Neural crest cell (in vitro differentiated cells): ENCODE measurements at places on chromosomes 13 and 19.

DNA sequence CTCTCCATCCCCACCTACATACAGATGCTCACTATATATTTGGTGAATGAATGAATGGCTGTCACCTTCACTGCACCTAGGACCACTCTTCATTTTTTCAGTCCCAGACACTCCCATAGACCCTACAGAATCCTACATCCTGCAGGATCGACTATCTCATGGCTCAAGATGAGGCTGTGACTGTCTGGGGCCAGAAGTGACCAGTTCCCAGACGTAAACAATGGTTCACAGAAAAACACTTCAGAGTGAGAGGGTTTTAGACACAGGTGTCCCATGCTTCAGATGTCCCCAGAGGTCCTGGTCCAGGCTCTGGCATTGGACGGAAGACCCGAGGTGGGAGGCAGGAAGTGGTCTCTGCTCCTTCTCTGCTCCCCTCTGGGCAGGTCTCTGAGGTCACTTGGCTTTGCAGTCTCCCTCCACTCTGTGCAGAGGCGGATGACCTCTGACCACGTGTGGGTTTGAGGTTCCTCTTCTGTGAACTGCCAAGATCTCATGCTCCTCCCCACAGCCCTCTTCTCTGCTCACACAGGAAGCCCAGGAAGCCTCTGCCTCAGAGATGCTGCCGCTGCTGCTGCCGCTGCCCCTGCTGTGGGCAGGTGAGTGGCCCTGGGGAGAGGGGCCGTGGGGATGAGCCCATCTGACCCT, 24.9 kb downstream of the SIGLEC7 start:
- no peak for DNase-seq

- DNase-seq = no peak
Observed at GRCh38 chr19:497491-497868, 1.2 kb downstream of the MADCAM1 start.

DNA sequence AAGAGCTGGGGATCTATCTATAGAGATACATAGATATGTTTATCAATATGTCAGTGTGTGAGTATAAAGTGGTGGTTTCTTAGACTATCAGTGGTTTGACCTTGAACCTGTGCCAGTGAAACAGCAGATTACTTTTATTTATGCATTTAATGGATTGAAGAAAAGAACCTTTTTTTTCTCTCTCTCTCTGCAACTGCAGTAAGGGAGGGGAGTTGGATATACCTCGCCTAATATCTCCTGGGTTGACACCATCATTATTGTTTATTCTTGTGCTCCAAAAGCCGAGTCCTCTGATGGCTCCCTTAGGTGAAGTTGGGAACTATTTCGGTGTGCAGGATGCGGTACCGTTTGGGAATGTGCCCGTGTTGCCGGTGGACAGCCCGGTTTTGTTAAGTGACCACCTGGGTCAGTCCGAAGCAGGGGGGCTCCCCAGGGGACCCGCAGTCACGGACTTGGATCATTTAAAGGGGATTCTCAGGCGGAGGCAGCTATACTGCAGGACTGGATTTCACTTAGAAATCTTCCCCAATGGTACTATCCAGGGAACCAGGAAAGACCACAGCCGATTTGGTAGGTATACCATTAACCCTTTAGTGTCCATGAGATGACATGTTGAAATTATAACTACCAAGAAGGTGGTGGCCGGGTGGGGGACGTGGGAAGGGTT, 880 bp downstream of the FGF9 start:
- no peak for DNase-seq

DNA sequence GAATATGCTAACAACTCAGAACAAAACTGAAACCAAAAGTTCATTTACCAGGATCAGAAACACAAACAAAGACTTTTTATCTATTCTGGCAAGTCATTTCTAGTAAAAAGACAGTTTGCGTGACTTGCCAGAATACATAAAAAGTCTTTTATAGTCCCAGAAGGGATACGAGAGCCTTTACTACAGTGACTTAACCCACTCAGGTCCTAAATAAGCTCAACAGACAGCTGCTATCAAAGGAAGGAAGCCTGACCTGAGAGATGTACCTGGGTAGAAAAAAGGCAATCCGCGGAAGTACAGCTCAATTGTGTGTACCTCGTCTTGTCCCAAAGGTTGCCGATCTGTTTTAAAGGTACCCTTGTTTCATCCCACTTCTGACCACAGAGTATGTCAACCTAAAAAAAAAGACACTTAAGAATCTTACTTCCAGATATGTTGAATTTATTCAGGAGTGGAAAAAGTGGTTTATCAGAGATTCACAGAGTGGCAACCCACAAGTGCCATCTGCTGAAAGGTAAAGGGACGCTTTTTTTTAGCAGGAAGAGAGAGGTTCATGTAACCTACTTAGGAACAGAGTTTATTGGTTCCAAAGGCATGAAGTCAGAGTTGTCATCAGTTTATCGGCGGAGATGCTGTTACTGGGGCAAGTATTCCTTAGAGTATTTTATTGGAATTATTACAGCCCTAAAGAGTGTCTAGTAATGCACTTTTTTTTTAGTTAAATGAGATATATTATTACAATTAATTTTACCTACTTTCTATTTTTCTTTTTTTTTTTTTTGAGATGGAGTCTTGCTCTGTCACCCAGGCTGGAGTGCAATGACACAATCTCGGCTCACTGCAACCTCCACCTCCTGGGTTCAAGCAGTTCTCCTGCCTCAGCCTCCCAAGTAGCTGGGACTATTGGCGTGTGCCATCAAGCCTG, 69.7 kb upstream of the C1QTNF9B start:
- no peak for DNase-seq

GRCh38 chr13:30763786-30764413, 28.6 kb downstream of the ALOX5AP start:
- no peak for DNase-seq

DNA sequence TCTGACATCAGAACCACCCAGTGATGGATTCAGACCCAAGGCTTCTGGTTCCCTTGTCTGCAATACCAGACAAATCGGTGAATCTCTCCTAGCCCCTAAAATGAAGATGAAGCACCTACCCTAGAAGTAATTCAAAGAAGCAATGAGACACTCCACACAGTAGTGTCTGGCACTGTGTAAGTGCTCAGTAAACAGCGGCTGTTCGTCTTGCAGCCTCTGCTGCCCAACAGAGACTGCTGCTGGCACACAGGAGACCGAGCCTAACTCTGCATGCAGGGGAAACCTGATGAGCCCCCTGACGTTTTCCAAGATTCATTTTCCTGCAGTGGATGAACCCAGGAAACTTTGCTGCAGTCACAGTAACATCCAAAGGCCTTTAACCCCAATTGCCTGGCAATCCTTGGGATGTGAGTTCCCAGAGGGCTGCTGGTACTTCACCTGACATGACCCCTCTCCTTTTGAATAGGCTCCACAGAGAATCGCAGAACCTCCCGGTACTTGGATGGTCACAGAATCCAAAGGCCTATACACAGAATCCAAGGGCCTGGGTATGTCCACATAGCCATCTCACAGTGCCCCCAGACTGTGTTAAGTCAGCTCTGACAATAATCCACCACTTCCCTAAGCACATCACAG, 6.7 kb downstream of the MED26 start:
- no peak for DNase-seq

GRCh38 chr19:50365434-50366306, at the start of gene NAPSA:
TSS of gene NAPSA (minus strand) at chr19:50365639. CDS start at chr19:50365621, 18 bp downstream.
- DNase-seq = no peak

DNA sequence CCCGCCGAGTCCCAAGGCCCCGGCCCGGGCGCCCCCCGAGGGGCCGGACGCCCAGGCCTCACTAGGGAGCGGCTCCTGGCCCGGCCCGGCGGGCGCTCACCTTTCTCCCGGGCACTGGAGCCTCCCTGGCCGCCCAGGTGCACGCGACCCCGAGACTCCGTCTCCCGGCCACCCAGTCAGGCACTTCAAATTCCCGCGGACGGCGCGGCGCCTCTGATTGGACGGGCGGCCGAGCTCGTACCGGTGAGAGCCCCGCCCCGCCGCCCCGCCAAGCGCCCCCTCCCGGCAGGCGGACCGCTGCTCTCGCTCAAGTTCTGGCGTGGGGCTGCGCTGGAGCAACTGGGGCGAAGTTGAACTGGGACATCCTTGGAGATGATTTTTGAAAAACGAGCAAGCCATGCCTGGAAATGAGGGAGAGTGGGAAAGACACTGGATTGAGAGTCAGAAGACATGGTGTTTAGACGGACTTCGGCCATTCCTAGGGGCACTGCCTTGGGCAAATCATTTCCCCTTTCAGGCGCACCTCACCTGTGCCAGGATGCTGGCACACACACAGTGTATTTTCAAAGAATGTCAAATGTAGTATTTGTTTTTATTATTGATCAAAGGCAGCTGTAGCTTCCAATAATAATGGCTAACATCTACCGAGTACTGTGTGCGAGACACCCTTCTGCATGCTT, 485.3 kb downstream of the UQCRFS1 start:
- no peak for DNase-seq

- no peak for DNase-seq
Observed at GRCh38 chr13:88707646-88708045, 1036.5 kb downstream of the SLITRK5 start.

- DNase-seq = no peak
Observed at GRCh38 chr19:3818466-3818865, 32.3 kb upstream of the MATK start.

DNA sequence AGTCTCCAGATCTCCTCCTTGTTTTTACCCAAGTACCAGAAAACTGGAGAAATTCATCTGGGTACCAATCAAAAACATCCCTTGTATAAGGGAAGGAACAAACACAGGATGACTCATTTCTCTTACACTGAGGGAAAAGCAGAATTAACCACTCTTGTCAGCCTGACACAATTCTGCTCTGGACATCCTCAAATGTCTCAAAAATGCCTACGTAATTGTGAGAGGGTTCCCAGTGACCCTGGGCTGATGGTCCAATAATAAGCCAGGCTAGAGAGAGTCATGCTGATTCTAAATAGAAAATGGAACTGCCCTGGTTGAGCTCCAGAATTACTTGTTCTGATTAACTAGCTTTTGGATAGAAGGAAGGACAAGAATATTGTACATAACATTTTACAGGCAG, 14.5 kb downstream of the ZNF708 start:
- DNase-seq = no peak

- peak; percentile 30 for DNase-seq
Observed at GRCh38 chr19:15629003-15629880, 11.5 kb upstream of the CYP4F3 start.

DNA sequence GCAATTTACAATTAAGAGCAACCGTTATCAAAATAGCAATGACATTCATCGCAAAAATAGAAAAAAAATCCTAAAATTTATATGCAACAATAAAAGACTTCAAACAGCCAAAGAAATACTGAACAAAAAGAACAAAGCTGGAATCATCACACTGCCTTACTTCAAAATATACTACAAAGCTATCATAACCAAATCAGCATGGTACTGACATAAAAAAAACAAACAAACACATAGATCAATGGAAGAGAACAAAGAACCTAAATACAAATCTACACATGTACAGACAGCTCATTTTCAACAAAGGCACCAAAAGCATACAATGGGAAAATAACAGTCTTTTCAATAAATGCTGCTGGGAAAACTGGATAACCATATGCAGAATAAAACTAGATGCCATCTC, 6.4 kb downstream of the ZNF562 start:
- DNase-seq = no peak

DNA sequence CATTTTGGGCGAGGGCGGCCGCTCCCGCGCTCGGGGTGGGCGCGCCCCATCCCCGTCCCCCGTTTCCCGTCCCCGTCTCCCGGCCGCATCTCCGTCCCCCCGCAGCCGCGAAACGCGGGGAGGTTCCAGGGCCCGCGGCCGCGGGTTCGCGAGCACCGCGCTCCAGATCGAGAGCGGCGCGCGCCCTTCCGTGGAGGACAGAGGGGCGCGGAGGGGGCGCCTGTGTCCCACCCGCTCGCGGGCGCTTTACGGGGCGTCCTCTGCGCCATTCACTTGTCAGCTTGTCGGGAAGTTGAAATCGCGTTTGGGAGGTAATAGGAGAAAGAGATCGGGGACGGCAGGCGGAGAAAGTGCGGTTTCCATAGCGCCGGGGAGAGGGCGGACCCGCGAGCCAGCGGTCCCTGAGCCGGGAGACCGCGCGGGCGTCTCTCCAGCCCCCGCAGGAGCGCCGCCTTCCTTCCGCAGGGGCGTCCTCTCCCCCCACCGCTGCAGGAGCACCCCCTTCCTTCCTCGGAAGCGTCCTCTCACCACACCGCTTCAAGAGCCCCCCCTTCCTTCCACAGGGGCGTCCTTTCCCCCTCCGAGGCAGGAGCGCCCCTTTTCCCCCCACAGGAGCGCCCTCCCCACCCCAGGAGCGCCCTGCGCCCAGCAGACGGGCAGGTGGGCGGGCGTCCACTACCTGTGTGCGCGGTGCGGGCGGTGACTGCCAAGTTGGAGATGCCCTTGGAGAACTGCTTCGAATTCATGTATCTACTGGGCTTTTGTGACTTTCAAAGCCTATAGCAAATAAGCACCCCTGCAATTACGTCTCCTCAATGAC, 962 bp upstream of the IRS2 start:
- DNase-seq = peak; percentile 46

DNA sequence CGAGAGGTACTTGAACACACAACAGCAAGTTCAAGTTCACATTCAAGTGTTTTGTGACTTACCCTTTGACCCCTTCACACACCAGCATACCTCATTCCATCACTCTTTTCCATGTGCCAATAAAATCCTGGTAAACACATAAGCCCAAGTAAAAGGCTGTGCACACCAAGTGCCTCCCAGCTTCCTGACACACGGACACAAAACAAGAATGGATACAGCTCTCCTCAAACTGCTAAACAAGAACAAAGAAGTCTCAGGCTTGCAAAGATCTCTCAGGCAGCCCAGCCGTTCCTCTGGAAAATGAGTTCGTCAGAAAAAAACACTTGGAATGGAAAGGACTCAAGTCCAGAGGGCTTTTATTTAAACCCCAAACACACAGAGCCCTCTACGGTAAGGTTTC, 83.7 kb downstream of the NUFIP1 start:
- no peak for DNase-seq

GRCh38 chr13:89455741-89456140, 1784.6 kb downstream of the SLITRK5 start:
- DNase-seq = no peak
